Stimulated activated CD4-positive, alpha-beta T cell treated with anti-CD3 and anti-CD28 coated beads, Interleukin-2, amount 100 ng/mL, for 4 hours (primary cell): ENCODE measurements at places on chromosomes 2 and 18.

- DNase-seq = no peak
These were observed 71.0 kb downstream of the PXDN start for GRCh38 chr2:1673160-1673944.

GRCh38 chr2:60411295-60411694, 142.2 kb downstream of the BCL11A start:
- DNase-seq = no peak

GRCh38 chr18:3212657-3213056, 7.1 kb downstream of the MYOM1 start:
- no peak for DNase-seq

DNA sequence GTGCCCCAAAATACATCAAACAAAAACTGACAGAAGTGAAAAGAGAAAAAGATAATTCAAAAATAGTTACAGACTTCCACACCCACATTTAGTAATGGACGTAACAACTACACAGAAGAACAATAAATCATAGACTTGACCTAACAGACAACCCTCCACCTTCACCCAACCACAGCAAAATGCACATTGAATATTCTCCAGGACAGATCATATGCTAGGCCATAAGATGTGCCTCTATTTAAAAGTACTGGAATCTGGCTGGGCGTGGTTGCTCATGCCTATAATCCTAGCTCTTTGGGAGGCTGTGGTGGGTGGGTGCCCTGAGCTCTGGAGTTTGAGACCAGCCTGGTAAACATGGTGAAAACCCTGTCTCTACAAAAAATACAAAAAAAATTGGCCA, 20.0 kb downstream of the SLC66A2 start:
- DNase-seq = no peak

DNA sequence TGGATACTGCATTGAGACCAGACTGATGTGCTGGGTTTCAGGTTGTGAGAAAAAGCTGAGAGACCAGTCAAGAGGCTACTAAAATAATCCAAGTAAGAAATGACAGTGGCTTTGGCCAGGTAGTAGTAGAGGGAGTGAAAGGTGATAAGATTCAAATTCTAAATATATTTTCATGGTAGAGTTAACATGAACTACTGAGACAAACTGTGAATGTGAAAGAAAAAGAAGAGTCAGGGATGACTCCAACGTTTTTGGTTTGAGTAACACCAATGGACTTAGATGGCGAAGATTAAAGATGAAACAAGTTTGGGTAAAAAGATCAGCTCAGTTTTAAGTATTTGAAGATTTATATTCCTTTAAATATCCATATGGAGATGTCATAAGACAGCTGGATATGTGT, 209.4 kb downstream of the ZEB2 start:
- no peak for DNase-seq
